ENCODE measurements at places on chromosomes 6 and 20.

DNA sequence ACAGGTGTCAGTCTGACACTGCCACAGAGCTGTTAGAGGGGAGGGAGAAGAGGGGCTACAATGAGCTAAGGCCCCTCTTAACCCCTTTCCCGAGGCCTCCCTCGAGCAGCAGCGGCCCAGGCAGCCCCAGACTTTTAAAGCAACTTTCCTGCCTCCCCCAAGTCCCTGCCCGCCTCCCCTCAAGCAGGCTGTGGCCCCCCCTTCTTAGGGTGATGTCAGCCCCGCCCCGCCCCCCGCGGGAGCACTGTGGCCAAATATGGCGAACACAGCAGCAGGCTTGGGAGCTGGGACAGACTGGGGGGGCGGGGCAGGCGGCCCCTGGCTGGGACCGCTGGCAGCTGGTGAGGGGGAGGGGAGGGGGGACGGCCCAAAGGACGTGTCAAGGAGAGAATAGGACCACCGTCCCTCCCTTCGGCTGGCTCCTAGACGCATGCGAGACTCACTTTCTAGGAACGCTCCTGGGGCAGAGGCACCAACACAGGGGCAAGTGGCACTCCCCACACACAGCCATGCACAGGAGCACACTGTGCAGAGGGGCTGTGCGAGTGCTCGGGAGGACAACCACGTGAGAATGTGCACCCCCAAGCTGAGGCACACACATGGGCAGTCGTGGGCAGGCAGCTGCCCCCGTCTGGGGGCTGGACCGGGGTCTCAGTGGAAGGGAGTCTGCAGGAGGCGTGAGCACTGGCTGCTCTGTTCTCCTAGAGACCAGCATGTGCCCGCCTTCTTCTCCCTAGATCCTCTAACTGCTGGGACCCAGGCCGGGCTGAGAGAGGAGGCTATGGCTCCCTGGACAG lies 6.7 kb downstream of the TEAD3 start:
- DNase-seq: no peak

DNA sequence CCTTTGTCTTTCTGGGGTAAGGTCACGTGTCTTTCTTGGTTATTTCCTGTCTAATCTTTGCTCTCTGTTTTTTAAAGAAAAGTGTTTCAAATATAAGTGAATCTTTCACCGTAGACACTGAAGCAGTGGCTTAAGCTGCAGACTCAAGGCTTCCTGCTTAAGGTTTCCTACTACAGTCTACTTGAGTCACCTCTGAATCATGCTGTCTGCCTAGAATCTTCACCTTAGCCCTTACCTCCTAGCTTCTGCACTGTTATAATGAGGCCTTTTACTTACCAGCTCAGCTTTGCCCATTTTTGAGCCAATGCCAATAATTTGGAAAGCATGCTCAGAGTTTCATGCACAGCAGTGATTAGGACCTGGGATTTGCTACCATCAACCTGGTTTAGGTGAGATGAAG lies 30.6 kb downstream of the ADGRF4 start:
- DNase-seq: no peak

DNA sequence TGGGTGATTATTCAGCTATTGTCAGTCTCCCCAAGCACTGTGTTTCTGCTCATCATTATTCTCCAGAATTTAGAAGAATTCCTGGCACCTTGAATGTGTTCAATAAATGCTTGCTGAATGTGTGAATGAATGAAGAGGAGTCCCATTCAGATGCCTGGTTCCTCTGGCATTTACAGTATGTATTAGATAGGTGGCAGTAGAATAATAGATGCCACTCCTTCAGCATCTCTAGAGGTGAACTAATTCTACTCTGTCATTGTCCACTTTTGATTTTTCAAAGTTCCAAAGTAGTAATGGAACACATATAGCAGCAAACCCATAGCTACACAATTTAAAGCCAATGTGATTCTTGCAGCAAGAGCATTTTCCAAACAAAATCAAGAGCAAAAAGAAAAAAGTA lies 118.9 kb upstream of the CEP162 start:
- no peak for DNase-seq

- DNase-seq: no peak
These were observed 67.2 kb upstream of the RNF24 start for GRCh38 chr20:4082406-4083097.

DNA sequence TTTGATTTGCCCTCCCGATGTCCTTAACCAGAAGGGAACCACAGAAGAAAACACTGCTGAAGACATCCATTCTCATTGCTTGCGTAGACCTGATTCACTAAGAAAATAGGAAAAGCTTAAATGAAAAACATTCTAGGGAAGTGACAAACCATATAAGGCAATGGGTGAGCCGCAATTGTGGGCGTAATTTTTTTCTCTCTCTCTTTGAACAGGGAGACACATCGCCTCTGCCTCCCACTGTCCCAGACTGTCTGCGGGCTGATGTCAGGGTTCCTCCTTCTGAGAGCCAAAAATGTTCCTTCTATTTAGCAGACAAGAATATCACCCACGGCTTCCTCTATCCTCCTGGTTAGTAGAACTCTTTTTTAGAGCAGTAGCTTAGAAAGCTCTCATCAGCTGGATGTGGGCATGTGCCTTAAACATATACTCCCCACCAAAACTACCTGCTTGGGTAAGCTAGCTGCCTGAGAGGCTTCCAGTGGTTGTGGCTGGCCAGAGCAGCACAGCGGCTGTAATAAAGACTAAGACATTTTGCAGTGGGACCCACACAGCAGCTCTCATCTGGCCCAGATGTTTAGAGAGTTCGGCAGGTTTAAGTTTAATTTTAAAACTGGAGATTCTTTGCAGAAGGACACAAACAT lies 22.7 kb upstream of the CTAGE9 start:
- DNase-seq: peak; percentile 39

DNA sequence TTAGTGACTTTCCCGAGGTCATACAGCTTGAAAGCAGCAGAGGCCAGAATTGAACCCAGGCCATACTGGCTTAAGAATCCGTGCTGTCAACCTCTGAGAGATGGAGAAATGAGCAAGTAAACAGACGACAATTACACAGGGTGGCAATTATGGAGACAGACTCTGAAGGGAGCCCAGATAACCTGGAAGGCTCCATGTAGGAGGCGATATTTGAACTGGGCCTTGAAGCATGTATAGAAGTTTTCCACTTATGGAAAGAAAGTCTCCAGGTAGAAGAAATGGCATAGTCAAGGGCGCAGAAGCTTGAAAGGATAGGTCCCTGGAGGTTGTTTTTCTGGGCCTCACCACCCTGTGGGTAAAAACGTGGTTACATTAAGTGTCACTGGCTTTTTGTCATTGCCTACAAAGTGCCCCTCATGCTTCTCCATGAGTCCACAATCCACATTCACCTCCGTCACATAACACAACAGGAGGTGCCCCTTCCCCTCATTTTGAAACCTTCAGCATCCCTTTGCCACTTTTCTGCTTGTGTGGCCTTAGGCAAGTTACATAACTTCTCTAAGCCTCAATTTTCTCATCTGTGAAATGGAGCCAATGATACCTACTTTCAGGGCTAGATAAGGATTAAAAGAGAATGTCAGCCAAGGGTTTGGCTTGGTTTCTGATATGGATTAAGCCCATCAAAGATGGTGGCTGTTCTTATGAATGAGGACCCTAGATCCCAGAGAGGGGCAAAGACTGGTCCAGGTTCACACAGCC lies 5.9 kb upstream of the BPI start:
- no peak for DNase-seq

GRCh38 chr6:21437581-21437980 lies 156.0 kb upstream of the SOX4 start:
- DNase-seq: no peak

- DNase-seq: no peak
These were observed 13.1 kb downstream of the BTNL2 start for GRCh38 chr6:32393665-32394420.

- DNase-seq: no peak
These were observed 225.5 kb downstream of the SOD2 start for GRCh38 chr6:159467473-159468041.

GRCh38 chr6:44248579-44248978 lies 1.7 kb downstream of the HSP90AB1 start:
- DNase-seq: no peak

GRCh38 chr20:36177716-36178115 lies 23.2 kb downstream of the EPB41L1 start:
- no peak for DNase-seq

All from amygdala (tissue), 56 donors.